IMR-90 (cell line): ENCODE measurements at places on chromosomes 7 and 10. TPM values are rescaled to one million over a fixed set of nuclear protein-coding genes. Genes with fewer than 3 reads are reported as not detected.

The PON3 gene
- total RNA-seq, result not detected in 2 replicates

The TMEM72 gene
- total RNA-seq, result not detected in 2 replicates

- H3K27ac ChIP-seq, result no peak overlapping the region
- peaks cover 7% of the 10 kb centered on the region; the same call in 1 of the 2 replicates for H3K4me1 ChIP-seq
- H3K27me3 ChIP-seq, result no peaks in the 10 kb centered on the region
- no peaks in the 10 kb centered on the region for H3K36me3 ChIP-seq
Observed at GRCh38 chr10:49552277-49552676, 13.4 kb upstream of the ERCC6 start.

DNA sequence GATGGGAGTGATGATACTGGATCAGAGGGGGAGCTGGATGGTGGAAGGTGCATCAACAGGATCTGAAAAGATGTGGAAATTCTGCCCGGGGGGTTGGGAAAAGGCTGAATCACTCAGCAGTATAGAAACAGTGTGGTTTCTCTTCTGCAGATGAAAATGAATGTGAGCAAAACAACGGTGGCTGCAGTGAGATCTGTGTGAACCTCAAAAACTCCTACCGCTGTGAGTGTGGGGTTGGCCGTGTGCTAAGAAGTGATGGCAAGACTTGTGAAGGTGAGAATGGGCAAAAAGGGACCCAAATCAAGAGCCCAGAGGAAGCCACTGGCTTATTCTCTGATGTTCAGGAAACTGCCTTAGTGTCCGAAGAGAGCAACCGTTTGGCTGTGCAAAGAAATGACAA is 12.9 kb downstream of the OIT3 start:
- peaks cover 2% of the 10 kb centered on the region; the same call in 1 of the 2 replicates for H3K4me1 ChIP-seq
- H3K36me3 ChIP-seq, result no peaks in the 10 kb centered on the region
- peak; percentile 15 for DNase-seq

- peaks cover 6% of the 10 kb centered on the region for H3K4me1 ChIP-seq
- no peaks in the 10 kb centered on the region for H3K36me3 ChIP-seq
- peak; percentile 61 for DNase-seq
- no peak overlapping the region for H3K4me3 ChIP-seq
- H3K27ac ChIP-seq, result peak overlapping the region; percentile 65; the same call in 1 of the 2 replicates
Observed at GRCh38 chr7:43577485-43577951, 5.4 kb upstream of the STK17A start.

DNA sequence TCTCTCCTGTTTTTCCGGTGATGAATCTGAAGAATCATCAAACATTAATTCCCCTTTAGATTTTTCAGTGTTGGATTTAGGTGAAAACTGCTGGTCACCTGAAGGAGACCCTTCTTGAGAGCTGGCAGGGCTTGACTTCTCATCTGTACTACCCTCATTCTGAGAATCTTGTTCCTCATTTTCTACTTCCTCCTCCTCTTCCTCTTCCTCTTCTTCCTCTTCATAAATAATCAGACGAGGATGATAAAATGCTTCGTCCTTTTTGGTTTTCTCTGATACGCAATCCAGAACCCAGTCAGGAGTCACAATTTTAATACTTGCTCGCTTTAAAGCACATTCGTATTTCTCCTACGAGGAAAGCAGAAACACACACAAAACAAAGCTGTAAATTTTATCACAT is 26.9 kb downstream of the PAXIP1 start:
- DNase-seq, result no peak
- no peaks in the 10 kb centered on the region for H3K4me1 ChIP-seq
- no peak overlapping the region for H3K27ac ChIP-seq
- H3K4me3 ChIP-seq, result no peak overlapping the region
- peaks cover 17% of the 10 kb centered on the region for H3K36me3 ChIP-seq
- no peaks in the 10 kb centered on the region for H3K27me3 ChIP-seq

GRCh38 chr7:31119249-31119648 is 67.1 kb downstream of the ADCYAP1R1 start:
- no peaks in the 10 kb centered on the region; the same call in 1 of the 2 replicates for H3K27me3 ChIP-seq
- no peak overlapping the region for H3K27ac ChIP-seq
- no peaks in the 10 kb centered on the region; the same call in 1 of the 2 replicates for H3K4me1 ChIP-seq
- no peaks in the 10 kb centered on the region for H3K36me3 ChIP-seq
- DNase-seq, result no peak
- no peak overlapping the region for H3K4me3 ChIP-seq
